Posterior cingulate gyrus (tissue), 11 donors: ENCODE measurements at places on chromosomes 5 and 9.
A peak's percentile ranks its signal among the peaks of the same experiment; 100 is the strongest.

- no peak for DNase-seq
Measured at GRCh38 chr9:82553654-82554366, 509.1 kb downstream of the RASEF start.

DNA sequence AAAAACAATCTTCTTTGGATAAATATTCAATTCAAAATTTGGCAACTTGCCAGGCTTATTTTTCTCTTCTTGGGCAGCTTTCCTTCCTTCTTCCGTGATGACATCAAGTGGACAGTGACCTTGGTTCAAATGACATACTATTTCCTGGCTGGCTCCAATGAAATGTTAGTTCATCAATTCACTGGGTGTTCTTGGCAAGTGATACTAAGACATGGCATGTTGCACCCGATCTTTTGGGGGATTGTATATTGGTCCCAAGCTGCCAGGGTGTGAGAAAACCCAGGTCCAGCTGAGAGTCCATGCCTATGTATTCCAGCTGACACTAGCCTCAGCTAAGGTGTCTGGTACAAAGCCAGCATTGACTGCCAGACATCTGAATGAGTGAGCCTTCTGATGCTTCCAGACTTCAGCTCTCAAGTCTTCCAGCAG lies 252.9 kb downstream of the MAT2B start:
- DNase-seq, result no peak

DNA sequence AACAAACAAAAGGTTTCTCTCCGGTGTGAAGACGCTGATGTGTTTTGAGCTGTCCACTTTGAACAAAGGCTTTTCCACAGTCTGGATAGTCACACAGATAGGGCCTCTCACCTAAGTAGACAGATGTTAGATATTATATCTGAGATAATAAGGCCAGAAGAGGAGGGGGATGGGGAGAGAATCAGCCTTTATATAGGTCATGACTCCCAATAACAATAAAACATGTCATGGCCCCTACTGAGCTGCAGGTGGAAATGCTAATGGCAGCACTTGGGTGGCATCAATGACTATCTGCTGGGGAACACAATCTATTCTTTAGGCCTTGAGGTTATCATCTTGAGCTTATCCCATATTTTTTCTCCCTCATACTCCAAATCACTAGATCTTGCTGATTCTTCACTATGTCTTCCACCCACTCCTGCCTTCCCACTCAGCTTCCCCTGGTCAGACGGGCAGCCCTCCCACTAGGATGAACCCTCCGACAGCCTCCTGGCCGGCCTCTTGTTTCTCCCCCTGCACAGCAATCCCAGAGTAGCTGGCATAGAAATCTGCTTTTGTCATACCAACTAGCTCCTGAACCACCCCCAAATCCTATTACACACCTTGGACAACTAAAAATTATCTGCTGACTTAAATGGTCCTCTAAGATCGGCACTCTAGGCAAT lies 11.5 kb upstream of the SLC35D2 start:
- no peak for DNase-seq

GRCh38 chr5:125550274-125550673 lies 803.8 kb upstream of the ZNF608 start:
- DNase-seq, result no peak

DNA sequence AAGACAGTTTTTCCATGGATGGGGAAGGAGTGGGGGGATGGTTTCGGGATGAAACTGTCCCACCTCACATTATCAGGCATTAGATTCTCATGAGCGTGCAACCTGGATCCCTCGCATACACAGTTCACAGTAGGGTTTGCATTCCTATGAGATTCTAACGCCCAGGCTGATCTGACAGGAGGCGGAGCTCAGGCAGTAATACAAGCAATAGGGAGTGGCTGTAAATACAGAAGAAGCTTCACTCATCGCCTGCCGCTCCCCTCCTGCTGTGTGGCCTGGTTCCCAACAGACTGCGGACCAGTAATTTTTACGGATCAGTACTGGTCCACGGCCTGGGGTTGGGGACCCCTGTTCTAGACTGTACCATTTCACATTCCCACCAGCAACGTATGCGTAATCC lies 68.3 kb upstream of the OTULINL start:
- no peak for DNase-seq

DNA sequence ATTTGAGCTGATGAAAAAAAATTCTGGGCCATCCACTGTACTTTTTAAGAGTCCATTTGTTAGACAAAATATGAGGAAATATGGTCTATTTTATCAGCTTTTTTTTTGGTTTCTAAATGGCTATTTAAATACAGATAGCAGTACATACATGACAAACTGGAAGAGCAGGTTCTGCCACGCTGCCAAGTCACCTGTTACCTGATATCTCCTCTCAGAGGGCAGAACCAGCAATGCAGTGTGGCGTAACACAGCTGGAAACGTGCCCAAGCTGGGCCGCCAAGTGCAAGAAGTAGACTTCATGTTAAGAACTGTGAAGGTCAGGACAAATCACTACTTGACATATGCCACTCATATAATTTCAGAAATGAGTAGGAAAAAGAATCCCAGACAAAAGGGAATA lies 8.1 kb downstream of the MCIDAS start:
- DNase-seq, result no peak

- no peak for DNase-seq
Measured at GRCh38 chr9:109830545-109830944, 50.5 kb downstream of the PALM2AKAP2 start.

DNA sequence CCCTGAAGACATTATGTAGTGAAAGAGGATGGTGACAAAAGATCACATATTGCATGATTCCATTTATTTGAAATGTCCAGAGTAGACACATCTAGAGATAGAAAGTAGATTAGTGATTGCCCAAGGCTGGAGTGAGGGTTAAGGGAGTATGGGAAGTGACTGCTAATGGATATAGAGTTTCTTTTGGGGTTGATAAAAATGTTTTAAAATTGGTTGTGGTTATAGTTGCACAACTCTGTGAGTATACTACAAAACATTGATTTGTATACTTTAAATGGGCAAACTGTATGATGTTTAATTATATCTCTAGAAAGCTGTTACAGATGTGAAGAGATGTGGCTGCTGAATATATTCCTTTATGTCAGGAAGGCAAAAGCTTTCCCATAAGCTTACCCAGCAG lies 202.8 kb downstream of the CCDC171 start:
- no peak for DNase-seq

DNA sequence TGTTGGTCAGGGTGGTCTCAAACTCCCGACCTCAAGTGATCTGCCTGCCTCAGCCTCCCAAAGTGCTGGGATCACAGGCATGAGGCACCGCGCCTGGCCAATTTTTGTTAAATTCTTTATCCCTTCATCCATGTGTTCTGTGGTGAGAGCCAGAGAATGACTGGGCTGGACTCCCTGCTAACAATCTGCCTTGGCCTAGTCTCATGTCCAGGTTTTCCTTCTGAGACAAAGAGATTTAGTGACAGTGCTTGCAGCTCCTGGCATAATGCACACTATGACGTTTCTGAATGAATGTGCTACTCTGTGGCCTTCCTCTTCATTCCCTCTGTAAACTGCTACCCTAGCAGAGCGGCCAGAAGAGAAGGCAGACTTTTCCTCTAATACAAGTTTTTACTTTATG lies 79.3 kb downstream of the FOXD1 start:
- no peak for DNase-seq

DNA sequence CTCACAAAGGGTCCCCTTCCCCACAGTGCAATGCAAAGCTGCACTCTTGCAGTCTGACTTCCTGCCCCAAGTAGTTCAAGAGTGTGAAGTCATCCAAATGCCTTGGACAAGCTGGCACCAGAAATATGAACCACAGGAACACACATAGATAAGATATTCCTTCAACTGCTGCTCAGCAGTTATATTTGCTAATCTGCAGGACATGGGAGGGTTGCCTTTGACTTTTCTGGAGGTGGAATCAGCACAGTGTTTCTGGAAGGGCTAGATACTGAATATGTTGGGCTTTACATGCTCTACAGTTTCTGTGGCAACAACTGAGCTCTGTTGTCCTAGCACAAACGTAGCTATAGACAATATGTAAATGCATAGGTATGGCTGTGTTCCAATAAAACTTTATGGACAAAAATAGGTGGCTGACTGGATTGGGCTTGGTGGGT lies 96.7 kb upstream of the PCA3 start:
- no peak for DNase-seq

GRCh38 chr5:178403351-178403750 lies 170.7 kb upstream of the PHYKPL start:
- peak; percentile 62 for DNase-seq

- no peak for DNase-seq
Measured at GRCh38 chr9:76206821-76207220, 187.4 kb downstream of the RFK start.

- no peak for DNase-seq
Measured at GRCh38 chr5:172096207-172096940, 89.9 kb upstream of the FBXW11 start.

DNA sequence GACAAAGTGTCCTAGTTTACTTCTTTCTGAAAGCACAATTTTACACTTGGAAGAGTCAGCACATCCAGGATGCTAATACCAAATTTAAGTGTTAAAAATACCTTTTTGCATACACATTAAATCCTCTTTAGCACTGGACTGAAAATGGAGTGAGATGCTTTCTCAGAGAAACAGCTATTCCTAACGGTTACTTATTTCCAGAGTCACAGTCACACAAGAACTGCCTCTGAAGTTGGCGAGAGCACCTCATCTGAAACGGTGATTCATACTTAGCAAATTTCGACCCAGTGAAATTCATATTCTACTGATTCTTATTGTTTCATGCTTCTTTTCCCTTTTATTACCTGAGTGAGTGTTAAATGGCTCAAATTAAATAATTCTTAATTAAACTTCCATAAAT lies 12.2 kb downstream of the CDH18 start:
- DNase-seq, result no peak

DNA sequence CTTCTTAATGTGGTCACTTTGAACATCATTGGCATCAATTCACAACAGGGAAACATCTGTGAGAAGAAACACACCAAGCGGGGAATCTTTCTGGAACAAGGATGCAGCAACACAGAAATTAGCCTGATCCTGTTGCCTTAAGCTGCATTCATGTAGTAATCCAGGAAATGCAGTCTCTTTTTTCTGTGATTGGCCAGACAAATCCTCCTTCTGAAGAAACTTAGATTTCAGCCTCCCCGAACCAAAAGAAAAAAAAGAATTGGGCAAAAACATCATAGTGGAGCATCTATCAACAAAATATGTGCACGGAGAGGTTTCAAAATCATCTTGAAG lies 7.2 kb upstream of the XPA start:
- DNase-seq, result no peak

GRCh38 chr9:81717061-81717746 lies 27.9 kb upstream of the TLE1 start:
- DNase-seq, result no peak

GRCh38 chr5:142685418-142686209 lies at the start of gene FGF1:
FGF1 (minus strand) TSS chr5:142686090; CDS start chr5:142614127, 71,963 bp downstream.
- DNase-seq, result peak; percentile 59

- DNase-seq, result no peak
Measured at GRCh38 chr5:165858118-165858517, 2352.7 kb downstream of the MAT2B start.

DNA sequence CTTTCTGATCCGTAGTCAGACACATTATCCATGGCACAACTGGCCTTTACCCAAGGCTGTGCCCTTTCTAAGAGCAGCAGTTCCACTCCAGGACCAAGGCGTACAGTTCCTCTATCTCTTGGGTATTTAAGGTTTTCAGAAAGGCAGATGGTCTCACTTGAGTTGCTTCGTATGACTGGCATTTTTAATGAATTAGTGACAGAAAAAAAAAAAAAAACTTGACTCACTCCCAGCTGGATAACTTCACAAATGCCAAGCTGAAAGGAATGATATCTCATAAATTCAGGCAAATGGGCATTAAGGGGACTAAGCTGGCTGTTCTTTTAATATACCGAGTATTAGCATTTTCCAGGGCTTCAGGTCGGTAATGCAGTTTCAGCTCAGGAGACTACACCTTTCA lies 60.7 kb downstream of the SLC24A2 start:
- DNase-seq, result no peak

DNA sequence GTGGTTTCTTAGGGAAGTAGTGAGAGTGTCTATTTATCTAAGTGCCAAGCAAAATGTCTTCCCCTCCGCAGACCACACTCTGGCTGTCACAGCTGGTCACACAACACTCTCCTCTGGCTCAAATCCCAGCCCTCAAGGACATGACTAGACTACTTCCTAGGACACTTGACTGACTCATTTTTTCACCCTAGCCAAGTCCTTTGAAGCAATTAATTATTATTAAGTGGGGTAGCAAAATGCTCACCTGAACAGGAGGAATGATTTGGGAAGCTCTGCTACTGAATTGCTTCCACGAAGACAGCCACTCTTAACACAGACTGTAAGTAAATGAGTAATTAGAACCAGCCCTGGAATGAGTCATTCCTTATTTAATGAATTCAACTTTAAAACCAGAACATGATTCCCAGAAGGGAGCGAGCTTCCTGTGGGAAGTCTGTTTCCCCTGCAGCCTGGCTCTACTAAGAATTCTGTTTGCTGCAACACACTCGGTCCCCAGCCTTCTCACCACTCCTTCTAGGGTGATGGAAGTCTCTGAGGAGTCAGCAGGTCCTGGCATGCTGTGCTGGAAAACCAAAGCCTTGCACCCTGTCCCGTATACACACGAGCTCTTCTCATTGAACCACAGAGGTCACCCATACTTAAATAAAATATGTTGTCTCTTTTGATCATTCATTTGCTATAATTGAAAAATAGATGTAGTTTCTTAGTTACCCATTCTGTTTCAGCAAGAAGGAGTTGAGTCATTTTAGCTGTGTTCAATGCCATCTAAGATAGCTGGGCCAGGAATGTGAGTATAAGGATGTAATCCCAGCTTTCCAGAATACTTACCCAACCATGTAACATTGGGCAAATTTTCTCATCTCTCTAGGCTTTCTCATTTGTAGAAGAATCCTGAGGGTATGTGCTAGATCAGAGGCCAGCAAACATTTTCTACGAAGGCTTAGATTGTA lies 218.6 kb upstream of the RASEF start:
- DNase-seq, result no peak

GRCh38 chr5:160435532-160435931 lies 13.9 kb downstream of the PTTG1 start:
- DNase-seq, result no peak

GRCh38 chr5:72377910-72378638 lies 57.9 kb downstream of the PTCD2 start:
- DNase-seq, result no peak

DNA sequence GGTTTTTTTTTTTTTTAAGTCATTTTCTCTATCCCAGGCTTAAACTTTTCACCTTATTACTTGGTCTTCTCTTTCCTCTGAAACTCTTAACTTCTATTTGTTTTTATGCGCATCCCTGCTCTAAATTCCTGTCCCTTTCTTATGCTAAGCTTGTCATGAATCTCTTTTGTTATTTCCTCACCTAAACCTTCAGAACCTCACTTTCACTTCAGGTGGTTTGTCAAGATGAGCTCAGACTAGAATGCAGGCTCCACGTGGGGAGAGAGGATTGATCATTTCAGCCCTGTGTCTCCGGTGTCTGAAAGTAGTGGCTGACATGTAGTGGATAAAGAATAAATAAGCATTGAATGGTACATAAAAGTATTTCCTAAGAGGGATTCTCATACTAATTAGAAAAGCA lies 63.6 kb downstream of the ANXA1 start:
- DNase-seq, result no peak
